ENCODE measurements at places on chromosomes 12 and 14.

DNA sequence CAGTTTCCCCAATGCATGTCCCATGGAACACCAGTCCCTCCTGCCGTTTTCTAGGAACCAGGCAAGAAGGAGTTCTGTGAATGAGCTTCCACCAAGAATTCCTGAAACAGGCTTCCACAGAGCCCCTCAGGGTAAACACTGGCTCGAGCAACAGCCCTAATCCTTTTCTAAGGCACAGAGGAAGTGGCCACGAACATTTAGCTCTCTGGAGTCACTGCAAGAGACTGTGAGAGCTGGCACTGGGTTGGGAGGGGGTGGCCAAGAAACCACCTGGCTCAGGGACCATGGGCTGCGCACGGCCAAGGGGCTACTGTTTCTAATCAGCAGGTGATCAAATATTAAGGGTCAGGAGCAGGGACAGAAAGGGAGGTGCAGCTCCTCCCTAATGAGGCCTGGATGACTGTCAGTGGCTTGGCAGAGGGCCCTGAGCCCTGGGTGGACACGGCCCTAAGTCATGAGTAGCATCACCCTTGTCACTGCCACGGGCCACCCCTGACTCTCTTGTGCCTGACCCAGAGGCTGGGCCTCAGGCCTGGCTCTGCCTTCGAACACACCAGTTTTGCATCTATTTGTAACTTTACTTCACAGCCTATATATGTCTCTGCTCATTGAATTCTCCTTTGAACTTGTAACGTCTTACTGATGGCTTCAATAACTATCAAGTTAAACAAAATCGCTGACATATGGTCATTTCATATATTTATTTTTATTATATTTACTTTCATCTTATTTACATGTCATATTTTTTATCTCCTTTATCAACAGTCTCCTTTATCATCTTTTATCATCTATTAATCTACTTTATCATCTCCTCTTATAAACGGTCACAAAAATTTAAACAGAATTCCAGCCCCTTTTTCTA lies 154.0 kb downstream of the DICER1 start:
- no peak for DNase-seq

DNA sequence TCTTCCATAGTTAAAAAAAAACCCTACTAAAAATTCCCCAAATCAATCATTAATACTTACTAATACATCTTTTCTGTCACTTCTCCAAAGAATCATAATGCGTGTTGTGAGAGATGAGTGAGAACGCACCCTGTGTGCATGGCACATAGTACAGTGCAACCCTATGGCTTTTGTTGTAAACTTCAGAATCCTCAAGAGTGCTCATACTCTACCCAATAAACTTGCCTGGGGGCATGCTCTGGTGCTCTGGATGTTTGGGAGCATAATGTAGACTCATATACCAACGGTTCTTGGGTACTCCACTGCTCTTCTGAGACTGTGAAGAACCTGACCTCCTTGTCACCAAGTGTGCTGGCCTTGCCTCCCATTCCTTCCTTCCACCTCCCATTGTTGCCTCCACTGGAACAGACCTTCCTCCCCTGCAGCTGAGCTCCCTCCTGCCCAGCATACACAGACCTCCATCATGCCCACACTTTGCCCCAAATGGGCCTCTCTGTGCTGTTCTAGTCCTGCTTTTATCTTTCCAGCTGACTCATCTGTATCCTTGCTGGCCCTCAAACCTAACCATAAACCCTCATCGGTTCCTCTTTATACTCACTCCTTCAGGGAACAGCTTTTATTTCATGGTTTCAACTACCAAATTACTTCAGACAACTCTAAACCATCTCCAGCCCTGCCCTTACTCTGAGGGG lies 8.9 kb downstream of the DCP1B start:
- DNase-seq, result no peak

DNA sequence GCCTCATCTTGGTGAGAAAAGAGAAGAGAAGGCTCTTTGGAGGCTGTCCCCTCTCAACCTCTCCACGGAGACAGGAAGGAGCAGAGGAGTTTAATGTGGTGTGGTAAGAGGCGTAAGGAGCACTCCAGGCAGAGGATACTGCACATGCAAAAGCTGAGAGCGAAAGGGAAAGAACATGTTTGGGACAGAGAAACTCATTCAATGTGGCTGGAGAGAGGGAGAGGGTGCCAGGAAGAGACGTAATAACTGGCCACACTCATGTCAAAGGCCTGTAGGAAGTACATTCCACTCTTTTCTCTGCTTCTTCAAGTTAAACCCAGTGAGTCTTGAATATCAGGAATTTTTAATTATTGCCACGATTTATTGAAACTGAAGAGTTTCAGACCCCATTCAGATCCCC lies 12.0 kb downstream of the VDR start:
- no peak for DNase-seq

DNA sequence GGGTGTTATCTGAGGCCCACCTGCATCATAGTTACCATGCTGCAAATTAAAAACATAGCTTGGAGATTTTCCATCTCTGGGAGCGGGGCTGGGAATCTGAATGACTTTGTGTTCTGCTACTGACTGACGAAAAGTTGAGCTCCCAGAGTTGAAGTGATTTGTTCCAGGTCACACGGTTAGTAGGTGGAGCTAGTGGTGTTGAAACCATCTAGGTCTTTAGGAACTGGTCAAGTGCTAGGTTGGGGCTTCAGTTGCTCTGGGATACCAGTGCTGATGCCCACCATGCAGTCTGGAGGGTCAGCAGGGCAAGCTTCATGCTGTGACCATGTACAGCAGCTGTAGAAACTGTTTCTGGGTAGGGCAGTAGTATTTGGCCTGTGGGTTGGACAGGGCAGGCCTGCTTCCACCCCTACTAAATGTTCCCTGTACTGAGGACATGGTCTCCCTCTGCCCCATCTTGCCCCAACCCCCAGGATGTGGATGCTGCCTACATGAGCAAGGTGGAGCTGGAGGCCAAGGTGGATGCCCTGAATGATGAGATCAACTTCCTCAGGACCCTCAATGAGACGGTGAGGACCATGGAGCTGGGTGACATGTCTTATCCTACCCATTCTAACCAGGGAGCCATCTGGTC lies 5.3 kb downstream of the KRT7 start:
- no peak for DNase-seq

GRCh38 chr12:105920161-105920684 lies 218.5 kb downstream of the NUAK1 start:
- no peak for DNase-seq

Data from GM19239 (cell line).